ENCODE measurements at places on chromosomes 5 and 9.

- no peak for DNase-seq
These were observed 88.7 kb downstream of the NXNL2 start for GRCh38 chr9:88623698-88624097.

GRCh38 chr5:168409591-168410458, 76.4 kb upstream of the RARS1 start:
- DNase-seq: no peak

DNA sequence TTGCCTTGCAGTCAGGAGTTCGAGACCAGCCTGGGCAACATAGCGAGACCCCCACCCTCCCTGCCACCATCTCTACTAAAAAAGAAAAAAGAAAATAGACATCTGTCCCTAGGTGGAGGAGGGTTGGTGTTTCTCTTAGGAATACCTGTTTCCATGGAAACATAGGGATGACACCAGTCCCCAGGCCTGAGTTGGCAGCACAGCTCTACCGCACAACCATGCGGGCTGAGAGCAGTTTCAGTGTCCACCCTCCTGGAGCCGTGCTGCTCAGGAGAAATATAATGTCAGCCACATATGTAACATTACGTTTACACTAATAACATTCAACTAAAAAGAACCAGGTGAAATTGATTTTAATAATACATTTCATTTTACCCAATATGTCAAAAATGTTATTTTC, 39.3 kb upstream of the CDK20 start:
- no peak for DNase-seq

GRCh38 chr9:92446536-92446935, 22.3 kb upstream of the OMD start:
- no peak for DNase-seq

DNA sequence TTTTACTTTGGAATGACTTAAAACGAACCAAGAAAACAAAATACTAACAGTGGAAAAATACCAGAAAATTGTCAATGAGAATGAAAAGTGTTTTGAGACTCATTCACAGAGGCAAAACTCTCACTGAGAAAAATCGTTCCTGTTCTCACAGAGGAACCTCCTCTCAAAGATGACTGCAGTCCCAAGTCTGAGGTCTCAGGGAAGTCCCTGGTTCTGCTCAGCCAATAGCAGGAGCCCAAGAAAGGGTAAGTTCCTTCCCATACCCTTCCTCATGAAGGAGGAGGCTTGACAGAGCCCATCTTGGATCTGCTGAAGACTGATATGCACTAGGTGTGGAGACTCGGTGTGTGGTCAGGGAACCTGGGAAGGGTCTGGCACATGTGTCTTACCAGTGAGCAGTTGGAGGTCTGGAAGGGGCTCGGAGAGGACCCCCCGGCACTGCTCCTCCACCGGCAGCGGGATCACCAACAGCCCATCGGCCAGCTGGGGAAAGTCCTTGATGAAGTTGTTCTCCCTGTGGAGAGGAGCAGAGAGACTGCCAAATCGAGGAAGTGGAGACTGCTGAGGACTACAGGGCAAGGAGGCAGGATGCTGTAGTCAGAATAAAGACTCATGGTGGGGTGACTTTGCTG, 46.0 kb downstream of the TRIM32 start:
- no peak for DNase-seq

GRCh38 chr9:5879419-5880181, 11.1 kb upstream of the MLANA start:
- no peak for DNase-seq

GRCh38 chr5:33309068-33309467, 131.7 kb upstream of the TARS1 start:
- DNase-seq: no peak

- no peak for DNase-seq
These were observed 16.2 kb upstream of the ERAP1 start for GRCh38 chr5:96823900-96824380.

DNA sequence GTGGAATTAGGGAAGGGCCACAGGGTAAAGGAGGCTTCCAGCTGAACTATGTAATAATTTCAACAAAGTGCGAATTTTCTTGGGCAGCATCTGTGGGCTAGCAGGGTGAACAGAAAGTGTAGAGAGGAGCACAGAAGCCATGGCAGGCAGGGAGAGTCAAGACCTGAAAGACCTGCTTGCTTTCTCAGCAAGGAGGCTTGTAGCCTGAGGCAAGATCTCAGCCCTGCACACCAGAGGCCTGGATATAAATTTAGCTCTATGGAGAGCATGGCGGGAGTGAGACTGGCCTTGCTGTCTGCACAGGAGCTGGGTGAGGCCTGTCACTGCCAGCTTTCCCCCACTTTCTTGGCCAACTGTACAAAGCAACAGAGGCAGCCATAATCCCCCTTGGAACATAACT, 32.1 kb upstream of the SH3TC2 start:
- DNase-seq: no peak

DNA sequence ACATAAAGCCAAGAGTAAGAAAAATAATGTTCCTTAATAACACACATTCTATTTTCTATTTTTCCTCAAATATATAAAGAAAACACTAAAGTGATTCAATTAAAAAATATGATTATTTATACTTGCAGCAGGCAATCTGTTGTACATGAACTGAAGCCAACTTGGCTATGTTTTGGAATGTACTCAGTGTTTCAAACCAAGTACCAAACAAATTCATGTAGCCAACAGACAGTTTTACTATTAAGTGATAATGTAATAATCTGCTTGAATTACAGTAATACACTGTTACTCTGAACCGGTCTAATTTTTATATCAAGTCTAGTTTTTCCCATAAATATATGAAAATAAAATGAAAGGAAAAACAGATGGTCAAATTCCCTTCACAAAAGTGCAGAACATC, 58.0 kb downstream of the CEP120 start:
- DNase-seq: no peak

DNA sequence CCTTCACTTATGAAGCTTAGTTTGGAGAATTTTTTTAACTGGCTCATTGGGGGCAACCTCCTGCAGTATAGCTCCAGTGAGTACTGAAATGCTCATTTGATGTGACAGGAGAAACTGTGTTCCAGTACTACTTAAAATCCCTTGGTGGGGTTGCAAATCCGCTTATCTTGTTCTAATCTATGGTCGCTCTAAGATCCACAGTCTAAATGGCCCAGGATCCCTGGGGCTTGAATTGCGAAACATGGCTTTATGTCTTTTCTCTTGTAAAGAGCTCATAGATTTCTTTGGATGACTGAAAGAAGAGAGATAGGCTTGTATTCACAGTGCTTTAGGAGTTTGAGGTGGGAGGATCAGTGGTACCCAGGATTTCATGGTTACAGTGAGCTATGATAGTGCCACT, 52.7 kb downstream of the ADAMTSL1 start:
- DNase-seq: no peak

DNA sequence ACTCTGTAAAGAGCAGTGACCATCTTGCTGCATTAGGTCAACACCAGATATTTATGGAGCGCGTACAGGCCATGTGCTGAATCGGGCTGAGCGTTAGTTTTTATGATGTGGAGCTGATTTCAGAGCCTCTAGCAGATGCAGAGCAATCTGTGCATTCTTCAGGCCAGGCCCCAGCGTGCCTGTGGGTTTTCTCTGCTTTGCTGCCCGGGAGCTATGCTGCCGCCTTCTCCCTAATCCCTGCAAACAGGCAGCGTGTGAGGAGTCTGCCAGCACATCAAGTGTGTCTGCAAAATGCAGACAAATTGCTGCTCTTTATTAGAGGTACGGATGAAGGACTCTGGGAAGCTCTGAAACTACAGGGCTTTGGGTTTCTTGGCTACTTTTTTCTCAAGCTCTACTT, 170.0 kb downstream of the NTRK2 start:
- no peak for DNase-seq

GRCh38 chr9:76370396-76371023, 23.7 kb downstream of the RFK start:
- DNase-seq: no peak

DNA sequence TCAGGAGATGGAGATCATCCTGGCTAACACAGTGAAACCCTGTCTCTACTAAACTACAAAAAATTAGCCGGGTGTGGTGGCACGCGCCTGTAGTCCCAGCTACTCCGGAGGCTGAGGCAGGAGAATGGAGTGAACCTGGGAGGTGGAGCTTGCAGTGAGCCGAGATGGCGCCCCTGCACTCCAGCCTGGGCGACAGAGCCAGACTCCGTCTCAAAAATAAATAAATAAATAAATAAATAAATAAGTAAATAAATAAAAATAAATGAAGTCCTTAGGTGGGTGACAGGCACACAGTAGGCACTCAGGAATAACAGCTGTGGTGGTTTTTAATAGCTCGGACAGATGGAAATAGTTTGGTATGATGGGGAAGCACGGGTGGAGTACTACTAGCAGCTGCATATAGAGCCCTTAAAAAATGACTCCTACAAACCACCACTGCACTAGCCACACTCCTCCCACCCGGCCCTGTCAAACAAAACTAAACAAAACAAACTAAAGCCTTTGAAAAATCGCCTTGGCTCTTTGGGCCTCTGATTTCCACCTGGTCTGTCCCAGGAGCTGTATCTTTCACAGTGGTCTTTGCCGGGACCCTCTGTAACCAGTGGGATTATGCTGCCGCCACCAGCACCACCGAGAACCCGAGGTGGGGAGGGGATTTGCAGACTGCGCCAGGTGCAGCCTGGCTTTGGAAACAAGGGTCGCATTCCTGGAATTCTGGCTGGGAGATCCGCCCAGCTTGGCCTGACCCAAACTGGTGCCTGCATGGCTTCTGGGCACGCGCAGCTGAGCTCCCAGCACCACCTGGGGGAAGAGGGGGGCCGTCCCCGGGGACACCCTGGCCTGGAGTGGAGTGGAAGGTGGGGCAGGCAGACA, 5.1 kb upstream of the WDR5 start:
- peak; percentile 78 for DNase-seq

GRCh38 chr5:159734366-159734765, 181.9 kb upstream of the ADRA1B start:
- no peak for DNase-seq

All from left forelimb (tissue), 1 donor.